C1 segment of cervical spinal cord (tissue), 14 donors: ENCODE measurements at places on chromosomes 1 and 21.

DNA sequence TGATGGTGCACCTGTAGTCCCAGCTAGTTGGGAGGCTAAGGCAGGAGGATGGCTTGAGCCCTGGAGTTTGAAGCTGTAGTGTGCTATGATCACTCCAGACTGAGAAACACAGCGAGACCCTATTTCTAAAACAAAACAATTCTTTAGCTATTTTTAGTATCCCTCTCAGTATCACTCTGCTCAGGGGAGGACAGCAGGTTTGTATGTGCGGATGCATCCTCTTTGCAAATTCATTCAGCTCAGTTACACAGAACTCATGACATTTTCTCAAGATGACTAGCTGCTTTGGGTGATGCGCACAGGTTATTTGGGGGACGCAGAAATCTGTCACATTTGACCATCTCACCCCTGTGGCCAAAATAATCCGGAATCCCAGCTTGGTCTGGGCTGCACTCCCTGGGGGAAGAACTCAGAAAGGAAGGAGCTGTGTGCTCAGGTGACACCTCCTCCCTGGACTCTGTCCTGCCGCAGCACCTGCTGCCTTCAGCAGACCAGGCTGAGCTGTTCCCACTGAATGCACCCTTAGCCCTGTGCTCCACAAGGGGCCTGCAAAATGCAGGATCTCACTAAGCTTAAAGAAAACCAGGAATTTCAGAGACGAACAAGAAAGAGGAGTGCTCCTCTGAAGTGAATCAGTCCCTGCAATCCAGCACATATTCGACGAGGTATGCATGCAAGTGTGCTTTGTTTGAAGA lies 89.5 kb upstream of the PGBD5 start:
- no peak for DNase-seq

DNA sequence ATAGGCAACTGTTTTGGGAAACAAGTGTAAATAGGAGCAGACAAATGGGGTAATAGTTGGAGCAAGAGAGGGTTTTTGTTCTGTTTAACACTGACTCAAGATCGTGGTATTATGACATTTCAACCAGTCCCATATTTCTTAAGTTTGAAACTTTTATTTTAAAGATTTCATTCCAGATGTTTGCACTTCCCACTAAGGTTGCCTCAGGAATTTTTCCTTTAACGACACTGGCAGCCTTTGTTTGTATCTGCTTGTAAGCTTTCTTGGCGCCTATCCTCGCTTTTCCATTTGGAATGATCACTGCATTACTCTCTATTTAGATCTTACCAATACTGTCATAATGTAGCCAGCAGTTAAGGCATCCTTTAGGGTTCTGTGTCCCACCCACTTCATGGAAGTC lies 67.7 kb downstream of the ALG6 start:
- no peak for DNase-seq

DNA sequence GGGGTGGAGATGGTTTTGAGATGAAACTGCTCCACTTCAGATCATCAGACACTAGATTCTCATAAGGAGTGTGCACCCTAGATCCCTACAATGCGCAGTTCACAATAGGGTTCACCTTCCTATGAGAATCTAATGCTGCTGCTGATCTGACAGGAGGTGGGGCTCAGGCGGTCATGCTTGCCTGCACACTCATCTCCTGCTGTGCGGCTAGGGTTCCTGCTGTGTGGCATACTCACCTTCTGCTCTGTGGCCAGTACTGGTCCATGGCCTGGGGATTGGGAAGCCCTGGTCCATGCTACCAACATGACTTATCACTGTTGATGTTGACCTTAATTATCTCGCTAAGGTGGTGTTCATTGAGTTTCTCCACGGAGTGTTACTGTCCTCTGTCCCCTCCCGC lies 144.5 kb downstream of the NAV1 start:
- DNase-seq: no peak

- DNase-seq: no peak
Measured at GRCh38 chr1:94871031-94871430, 50.9 kb downstream of the SLC44A3 start.

GRCh38 chr1:114103992-114104391 lies 49.7 kb downstream of the SYT6 start:
- DNase-seq: no peak

DNA sequence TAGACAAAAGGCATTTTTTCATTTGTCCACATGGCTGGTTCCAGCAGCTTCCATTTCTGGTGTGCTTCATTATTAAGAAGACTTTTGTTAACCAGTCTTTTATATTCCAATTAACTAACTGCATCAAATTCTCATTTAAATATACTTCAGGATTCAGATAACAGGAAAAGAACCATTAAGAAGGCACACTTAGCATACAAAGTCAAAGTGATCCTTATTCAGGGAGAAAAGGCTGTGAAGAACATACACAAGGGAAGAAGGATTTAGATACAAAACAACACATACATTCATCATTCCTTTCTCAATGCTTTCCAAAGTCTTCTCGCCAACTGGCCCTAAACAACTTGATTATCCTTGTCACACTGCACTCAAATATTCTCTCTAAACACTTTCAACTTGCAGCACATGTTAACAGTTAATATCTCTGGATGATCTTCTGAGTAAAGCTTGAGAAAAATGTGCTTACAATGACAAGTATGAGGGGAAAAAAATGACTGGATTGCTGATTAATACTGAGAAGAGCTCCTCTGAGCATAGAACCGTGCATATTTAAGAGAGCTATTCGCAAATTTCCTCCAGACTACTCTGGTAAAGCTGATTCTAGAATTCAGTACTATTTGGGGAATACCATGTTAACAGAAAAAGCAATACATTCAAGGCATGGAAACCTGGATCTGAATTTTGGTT lies 225.2 kb upstream of the TNR start:
- no peak for DNase-seq

GRCh38 chr1:187763465-187763864 lies 934.7 kb downstream of the PLA2G4A start:
- no peak for DNase-seq

GRCh38 chr1:110069404-110070281 lies 829 bp downstream of the ALX3 start:
- DNase-seq: no peak

GRCh38 chr1:67332653-67333529 lies 25.2 kb downstream of the IL12RB2 start:
- DNase-seq: no peak

DNA sequence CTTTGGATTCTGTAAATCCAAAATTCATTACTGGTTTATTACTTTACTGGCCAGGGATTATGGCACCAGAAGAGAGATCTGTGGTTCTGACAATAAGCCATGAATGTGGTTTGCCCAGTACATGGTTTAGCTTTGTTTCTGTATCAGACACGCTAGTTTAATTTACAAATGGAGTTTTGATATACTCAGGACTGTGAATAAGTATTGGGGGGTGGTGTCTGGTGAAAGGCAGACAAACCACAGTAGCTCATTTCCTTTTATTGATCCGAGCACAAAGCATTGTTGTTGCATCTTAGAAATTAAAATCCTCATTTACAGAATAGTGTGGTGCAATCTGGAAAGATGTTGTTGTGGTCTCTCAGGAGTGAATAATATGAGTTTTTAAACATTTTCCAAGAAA lies 96.0 kb downstream of the ST6GALNAC3 start:
- DNase-seq: no peak

- DNase-seq: no peak
Measured at GRCh38 chr1:158013840-158014730, 20.6 kb downstream of the KIRREL1 start.

- no peak for DNase-seq
Measured at GRCh38 chr1:35902671-35903070, 19.7 kb downstream of the AGO1 start.

GRCh38 chr1:9249534-9250410 lies 15.2 kb downstream of the H6PD start:
- DNase-seq: no peak

DNA sequence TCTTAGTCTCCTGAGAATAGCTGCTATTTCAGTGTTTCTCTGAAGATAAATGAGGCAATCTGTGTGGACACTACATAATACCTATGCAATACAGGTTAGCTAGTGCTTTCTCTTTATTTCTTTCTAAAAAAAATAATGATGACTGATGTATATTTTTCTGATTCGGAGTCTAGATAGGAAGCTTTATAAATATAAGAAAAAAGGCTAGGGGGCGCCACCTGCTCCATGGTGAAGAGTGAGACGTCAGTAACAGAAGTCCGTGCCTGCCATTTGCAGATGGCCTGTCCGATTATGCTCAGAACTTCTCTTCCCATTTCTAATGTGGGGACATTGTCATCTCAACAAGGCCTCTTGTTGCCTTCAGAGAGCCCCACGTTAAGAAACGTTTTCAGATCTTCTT lies 26.4 kb downstream of the QSOX1 start:
- DNase-seq: no peak

GRCh38 chr1:33045246-33045645 lies 8.6 kb upstream of the AK2 start:
- no peak for DNase-seq

GRCh38 chr1:246533371-246533905 lies 26.4 kb upstream of the SMYD3 start:
- DNase-seq: no peak

- no peak for DNase-seq
Measured at GRCh38 chr1:246534114-246534513, 27.0 kb upstream of the SMYD3 start.

DNA sequence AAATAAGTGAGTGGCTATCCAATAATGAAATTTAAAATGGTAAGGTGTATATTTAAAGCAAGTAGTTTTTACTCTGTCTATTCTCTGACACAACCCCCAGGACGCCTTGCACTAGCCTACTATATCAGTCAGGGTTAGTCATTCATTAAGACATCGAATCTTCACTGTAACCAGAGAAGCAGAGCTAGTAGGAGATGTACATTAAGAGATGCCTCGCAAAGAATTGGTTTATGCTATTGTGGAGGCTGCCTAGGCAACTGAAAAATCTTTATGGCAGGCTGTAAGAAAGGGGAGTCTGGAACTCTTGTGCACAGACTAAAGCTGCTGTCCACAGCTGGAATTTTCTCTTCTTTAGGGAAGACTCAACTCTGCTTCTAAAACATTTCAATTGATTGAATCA lies 28.8 kb downstream of the NTNG1 start:
- DNase-seq: no peak

- DNase-seq: no peak
Measured at GRCh38 chr1:41015897-41016470, 5.5 kb downstream of the SLFNL1 start.

DNA sequence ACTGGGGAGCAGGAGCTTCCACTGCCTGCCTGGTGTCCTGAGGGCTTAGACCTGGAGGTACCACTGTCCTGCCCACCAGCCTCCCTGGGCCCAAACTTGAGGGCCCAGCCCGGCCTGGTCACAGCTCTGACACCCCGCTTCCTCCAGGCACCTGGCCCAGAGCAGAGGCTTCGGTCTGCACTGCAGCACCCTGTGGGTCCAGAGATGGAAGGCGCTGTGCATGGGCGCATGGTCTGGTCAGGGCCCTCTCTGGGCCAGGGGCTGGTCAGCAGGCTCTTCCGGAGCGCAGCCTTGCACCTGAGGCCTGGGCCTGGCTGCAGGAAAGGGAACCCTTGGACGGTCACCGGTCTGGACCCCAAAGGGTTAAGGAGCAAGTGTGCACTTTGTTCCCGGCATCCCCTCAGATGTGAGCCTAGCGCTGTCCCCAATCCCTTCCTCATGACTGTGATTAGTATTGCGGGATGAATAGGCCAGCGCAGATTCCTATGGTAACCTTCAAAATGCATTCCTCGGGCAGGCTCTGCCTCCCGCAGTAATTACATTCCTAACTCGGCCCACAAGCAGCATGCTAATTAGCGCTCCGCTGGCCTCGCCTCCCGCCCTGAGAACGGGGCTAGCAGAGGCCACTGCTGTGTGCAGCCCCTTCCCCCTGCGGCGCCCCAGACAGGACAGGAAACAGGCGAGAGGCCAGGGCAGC lies 36.3 kb downstream of the PRDM16 start:
- no peak for DNase-seq

DNA sequence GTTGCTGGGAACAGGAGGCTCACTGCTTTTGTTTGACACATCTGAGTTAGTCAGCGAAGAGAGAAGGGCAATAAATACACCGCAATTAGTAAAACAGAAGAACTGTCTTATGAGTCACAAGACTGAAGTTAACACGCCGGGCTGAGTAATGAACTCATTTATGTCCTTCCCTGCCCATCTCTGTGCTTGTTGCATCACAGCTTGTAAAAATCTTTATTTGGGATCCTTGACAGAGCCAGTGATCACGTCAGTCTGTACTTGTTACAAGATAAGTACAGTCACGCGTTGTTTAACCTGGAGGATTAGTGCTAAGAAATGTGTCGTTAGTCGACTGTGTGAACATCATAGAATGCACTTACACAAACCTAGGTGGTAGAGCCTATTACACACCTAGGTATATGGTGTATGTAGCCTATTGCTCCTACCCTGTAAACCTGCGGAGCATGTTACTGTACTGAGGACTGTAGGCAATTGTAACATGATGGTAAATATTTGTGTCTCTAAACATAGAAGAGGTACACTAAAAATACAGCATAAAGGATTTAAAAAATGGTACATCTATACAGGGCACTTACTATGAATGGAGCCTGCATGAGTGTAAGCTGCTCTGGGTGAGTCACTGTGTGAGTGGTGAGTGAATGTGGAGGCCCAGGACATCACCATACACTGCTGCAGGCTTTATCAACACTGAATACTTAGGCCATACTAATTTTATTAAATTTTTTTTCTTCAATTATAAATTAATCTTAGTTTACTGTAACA lies 272.2 kb downstream of the TNR start:
- DNase-seq: no peak

GRCh38 chr1:185369786-185370185 lies 52.7 kb upstream of the IVNS1ABP start:
- DNase-seq: no peak

DNA sequence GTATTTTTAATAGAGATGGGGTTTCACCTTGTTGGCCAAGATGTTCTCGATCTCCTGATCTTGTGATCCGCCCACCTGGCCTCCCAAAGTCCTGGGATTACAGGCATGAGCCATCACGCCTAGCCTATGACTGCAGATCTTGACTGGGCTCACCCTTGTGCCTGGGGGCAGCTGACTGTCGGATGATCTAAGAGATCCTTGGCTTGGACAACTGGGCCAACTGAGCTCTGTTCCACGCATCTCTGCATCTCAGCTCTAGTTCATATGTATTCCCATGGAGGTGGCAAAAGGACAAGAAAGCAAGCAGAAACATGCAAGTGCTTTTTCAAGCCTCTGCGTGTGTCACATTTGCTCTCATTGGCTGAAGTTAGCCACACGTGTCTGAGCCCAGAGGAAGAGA lies 75.8 kb upstream of the SELENON start:
- no peak for DNase-seq

DNA sequence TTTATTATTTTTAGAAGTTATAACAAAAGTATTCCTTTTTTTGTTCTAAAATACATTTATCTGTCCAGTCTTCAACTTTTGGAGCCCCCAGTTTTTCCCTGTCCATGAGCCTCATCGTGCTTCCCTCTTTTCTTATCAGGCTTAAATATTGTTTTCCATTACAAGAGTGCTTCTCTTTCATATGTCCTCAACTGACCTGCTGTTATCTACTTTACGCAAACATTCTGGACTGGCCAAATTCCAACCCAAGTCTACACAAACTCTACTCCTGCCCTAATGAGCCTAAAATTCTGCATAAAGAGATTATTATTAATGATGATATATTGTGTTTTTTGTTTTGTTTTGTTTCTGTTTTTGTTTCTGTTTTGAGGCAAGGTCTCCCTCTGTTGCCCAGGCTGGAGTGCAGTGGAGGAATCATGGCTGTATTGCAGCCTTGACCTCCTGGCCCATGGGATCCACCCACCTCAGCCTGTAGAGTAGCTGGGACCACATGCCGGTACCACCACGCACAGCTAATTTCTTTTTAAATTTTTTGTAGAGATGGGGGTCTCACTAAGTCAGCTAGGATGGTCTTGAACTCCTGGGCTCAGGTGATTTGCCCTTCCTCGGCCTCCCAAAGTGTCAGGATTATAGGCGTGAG lies 318.8 kb upstream of the NEGR1 start:
- no peak for DNase-seq

- peak; percentile 6 for DNase-seq
Measured at GRCh38 chr1:37083603-37084002, 49.3 kb upstream of the GRIK3 start.
